ENCODE measurements at places on chromosomes 6 and 20.

GRCh38 chr6:143110572-143110971 lies 49.9 kb downstream of the AIG1 start:
- DNase-seq: no peak

DNA sequence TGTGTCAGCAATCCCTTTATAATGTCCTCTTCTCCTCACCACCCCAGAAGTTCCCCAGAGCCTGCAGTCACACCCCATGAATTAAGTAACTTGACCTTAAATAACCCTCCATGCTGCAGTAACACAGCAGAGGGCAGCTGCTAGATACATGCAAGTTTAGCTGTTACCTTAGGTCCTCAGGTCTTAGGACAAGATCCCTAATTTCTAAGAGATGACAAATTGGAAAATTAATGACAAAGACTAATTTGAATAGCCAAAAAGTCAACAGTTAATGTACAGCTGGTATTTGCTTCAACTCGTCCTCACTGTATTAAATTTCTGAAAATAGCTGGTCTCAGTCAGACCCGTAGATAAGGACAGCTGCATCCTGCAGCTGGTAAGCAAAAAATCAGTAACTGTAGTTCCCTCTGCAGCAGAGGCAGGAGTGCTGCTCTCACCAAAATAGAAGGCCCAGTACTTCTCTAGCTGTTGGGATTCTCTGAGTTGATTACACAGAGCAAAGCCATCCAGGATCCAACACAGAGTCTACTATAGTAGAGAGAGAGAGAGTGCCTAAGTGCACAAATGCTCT lies 62.4 kb downstream of the TNFRSF21 start:
- DNase-seq: no peak

DNA sequence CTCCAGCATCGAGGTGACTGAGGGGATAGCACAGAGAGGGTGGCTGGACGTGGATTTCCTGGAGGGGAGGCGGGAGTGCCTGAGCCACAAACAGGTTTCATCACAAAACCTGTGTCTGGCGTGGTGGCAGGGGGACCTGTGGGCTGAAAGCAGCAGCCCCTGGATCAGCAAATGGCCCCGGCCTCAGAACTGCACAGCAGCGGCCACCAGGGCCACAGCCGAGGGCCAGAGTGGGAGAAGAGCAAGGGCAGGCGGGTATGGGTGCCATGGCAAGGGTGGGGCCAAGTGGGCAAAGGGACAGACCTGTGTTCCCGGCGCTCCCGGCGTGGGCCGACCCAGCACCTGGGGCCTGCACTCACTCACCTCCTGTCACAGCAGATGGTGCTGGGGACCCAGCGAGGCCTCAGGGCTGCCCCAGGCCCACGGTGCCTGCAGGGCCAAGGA lies 19.0 kb downstream of the NTSR1 start:
- DNase-seq: no peak

DNA sequence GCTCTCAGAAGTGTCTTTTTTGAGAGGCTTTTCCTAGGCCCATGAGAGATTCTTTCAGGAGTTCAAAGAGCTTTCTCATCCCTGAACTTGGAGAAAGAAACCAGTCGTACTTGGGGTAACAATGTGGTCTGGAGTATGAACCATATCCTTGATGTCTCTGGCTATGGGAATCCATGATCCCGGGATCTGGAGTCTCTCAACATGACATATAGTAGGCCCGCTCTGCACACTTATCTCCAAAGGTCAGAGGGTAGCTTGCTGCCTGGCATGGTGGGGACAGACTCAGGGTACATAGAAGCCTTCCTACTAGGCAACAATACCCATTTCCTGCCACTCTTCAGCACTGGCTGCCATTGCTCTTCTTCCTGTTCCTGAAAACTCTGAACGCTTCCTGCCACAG lies 42.2 kb upstream of the NFATC2 start:
- DNase-seq: no peak

GRCh38 chr20:1721687-1722512 lies 64.3 kb upstream of the SIRPG start:
- DNase-seq: no peak

DNA sequence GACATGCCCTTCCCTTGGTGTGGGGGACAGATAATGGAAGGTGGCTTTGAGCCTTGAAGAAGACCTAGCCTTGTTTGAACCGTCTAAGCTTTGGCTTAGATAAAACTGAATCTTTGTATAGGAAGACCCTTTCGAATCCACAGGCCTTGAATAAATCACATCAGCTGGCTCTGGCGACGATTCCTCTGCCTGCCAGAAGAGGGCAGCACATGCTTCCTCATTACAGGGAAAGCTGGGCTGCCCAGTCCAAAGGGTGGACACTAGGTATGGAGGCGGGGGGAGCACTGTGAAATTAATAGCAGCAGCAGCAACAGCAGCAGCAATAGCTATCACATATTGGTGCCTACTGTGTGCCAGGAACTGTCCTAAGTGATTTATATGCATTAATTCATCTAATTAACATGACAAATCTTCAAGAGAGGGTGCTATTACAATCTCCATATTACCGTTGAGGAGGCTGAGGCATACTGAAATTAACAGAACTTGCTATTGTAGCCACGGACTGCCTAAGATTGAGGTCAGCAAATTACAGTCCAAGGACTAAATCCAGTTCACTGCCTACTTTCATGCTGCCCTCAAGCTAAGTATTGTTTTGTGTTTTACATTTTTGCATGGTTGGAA lies 85.1 kb downstream of the CLIC5 start:
- peak; percentile 38 for DNase-seq

- peak; percentile 32 for DNase-seq
Measured at GRCh38 chr20:1185790-1186334, 1.1 kb upstream of the TMEM74B start.
